BE2C (cell line): ENCODE measurements at places on chromosomes 7 and 10.

DNA sequence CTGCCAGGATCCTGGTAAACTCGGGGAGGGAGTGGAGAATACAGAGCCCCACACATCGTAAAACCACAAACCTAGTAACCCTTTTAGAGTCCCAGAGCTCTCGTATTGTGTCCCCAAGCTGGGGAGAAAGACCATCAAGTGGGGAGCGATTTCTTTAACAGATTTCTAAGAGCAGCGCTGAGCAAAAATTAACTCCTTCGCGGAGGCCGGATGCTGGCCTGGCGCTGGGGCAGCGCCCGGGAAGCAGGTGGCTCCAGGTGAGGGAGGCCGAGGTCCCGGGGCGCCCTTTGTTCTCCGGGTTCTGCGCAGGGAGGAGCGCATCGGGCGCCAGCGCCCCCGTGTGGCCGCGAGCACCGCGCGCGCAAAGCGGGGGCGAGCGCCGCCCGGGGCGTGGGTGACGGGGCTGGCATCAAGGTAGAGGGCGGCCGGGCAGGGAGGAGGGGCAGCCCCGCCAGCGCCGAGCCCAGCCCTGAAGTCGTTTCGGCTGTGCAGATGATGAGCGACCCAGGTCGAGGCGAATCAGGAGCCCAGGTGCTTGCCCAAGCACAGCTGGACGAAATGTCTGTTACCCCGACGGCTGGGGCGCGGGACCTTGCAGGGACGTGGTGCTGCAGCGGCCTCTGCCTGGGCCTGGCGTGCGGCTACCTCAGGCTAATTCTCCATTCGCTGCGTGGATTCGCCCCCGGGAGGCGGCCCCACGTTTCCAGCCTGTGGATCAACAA is 10.4 kb upstream of the FGFR2 start:
- DNase-seq, result peak; percentile 50

GRCh38 chr7:121083790-121084251 is 95.3 kb downstream of the CPED1 start:
- no peak for DNase-seq

DNA sequence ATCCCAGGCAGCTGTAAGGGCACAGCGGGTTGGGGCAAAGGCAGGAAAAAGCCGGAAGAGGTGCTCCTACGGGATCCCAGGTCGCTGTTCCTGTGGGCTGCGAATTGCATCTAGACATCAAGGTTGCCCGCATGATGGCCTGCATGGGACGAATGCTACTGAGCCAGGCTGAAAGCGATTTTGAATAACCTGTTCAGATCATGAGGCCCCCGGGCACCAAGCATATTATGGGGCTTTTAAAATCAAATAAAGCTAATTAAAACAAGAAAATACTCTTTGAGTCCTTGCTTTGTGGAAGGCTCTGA is 37.1 kb downstream of the CAMK2B start:
- DNase-seq, result no peak

DNA sequence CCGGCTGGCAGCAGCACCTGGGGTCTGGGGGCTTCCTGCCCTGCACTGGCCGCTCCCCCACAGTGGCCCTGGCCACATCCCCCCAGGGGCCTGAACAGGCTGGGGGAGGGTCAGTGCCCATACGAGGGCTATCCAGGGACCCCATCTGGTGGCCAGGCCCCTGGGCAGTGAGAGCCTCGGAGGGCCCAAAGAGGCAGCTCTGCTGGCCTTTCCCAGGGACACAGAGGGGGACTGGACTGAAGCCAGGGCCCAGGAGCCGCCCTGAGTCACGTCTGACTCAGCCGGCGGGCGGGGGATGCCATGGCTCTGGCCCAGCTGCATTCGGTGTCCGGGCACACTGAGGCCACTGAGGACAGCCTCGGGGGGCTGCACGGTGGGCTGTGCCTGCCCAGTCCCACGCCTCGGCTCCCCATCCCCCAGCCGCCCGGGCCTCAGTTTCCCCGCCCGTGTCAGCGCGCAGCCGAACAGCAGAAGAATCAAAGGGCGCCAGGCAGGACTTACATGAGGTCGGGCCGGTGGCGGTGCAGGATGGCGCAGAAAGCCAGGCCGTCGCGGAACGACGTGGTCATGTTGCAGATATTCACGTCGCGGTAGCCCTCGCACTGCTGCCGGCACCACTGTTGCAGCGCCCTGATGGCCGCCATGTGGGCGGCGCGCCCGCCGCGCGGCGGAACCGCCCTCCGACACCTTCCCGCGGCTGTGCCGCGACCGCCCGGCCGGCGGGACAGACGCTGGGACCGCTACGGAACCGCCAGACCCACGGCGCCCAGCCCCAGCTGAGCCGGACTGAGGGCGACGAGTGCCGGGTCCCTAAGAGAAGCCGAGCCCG is at the start of gene MICALL2:
Gene MICALL2 (minus strand): TSS at position 788 of the 829 bp plus-strand sequence. CDS start 144 bp downstream, at position 644.
- peak; percentile 77 for DNase-seq

DNA sequence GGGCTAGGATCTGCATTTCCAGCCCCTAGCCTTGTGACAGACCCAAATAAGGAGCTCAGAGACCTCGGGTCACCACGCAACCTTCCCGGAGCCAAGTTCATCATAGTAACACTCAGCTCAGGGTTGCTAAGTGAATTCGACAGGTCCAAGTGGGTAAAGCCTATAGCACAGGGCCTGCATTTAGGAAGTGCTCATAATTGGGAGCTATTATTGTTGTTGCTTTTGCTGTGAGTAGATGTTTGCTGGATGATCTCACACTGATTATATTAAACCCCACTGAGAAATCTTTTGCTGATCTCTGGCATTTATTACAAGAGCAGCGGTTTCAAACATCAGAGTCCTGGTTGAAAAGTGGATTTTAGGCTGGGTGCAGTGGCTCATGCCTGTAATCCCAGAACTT is 20.3 kb upstream of the SAR1A start:
- DNase-seq, result no peak

DNA sequence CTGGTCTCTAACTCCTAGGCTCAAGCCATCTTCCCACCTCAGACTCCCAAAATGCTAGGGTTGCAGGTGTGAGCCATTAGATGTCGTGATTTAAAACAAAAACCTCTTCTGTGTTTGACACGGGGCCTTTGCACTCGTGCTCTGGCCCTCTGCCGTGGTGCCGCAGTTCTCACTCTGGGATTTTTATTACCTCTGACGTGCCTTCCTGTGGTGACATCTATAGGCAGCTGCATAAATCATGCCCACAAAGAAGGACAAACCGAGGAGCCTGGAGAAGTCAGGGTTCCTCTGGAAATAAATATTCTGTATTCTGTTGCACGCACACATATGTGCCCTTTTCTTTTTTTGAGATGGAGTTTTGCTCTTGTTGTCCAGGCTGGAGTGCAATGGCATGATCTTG is 25.9 kb upstream of the OCM start:
- no peak for DNase-seq

DNA sequence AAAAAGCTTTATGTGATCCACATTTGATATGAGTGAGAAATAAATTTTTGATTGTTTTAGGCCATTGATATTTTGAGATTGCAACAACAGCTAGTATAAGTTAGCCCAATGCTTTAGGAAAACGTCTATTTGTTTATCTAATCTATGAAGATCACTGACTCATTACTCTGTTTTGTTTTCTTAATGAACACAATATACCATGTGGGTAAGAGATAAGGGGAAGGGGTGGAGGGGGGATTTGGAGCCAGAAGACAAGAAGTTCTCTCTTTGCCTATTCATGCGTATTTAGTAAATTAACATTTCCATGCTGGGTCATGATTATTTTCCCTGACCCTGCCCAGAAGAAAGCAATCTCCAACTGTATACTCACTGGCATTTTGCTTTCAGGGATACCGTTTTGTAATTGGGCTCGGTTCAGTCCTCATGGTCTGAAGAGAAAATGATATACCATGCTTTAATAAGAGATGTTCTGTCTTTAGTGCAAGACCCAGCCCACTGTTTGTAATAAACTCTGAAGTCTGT is 359.5 kb upstream of the NPSR1 start:
- no peak for DNase-seq

- peak; percentile 50 for DNase-seq
These were observed 273.6 kb upstream of the PODXL start for GRCh38 chr7:131829947-131830558.

DNA sequence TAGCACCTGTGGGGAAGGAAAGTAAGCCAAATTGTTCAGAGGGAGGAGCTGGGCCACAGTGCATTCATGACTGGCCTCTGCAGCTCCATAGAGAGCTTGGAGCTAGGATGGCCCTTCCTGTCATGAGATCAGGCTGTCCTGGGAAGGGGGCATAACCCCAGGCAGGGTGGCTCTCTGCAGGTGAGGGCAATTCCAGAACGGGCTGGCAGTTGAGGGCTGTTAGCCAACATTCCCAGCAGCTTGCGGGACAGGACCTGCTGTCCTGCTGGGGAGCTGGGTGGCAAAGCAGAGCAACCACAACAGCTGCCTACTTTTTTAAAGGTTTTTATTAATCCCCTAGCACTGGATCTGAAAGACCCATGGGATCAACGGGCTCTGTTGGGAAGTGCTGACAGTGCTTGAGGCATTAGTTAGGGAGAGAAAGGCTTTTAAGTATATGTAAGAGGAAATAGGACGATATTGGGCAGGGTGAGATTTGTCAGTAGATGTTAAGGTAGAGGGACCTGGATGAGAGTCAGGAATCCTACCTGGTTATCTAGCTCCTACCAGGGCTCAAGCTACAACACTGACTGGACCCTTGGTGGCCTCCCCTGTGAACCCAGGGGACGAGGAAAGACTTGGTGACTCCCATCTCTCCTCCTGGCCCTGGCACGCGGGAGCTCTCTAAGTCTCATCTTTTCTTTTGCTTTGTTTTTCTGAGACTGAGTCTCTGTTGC is 77.8 kb downstream of the NAMPT start:
- DNase-seq, result no peak

- no peak for DNase-seq
These were observed 488.0 kb upstream of the POM121L12 start for GRCh38 chr7:52547308-52547910.

GRCh38 chr10:133350950-133351329 is 3.8 kb downstream of the PRAP1 start:
- no peak for DNase-seq
